ENCODE measurements at places on chromosomes 2 and 18.

- DNase-seq = no peak
These were observed 1568.6 kb upstream of the NXPH2 start for GRCh38 chr2:140348826-140349225.

- no peak for DNase-seq
These were observed 77.0 kb upstream of the SPOPL start for GRCh38 chr2:138424436-138425140.

GRCh38 chr2:197286805-197287595, 23.6 kb downstream of the ANKRD44 start:
- DNase-seq = no peak

GRCh38 chr18:23761941-23762340, 72.7 kb downstream of the LAMA3 start:
- DNase-seq = no peak

- DNase-seq = no peak
These were observed 28.2 kb downstream of the GREB1 start for GRCh38 chr2:11562011-11562410.

GRCh38 chr2:120948662-120949011, 213.0 kb downstream of the GLI2 start:
- no peak for DNase-seq

- DNase-seq = no peak
These were observed 8.5 kb downstream of the ZNF516 start for GRCh38 chr18:76486574-76486973.

- DNase-seq = no peak
These were observed 6.2 kb downstream of the HAUS1 start for GRCh38 chr18:46110406-46110805.

- DNase-seq = no peak
These were observed 264.2 kb downstream of the GBX2 start for GRCh38 chr2:235903782-235904584.

DNA sequence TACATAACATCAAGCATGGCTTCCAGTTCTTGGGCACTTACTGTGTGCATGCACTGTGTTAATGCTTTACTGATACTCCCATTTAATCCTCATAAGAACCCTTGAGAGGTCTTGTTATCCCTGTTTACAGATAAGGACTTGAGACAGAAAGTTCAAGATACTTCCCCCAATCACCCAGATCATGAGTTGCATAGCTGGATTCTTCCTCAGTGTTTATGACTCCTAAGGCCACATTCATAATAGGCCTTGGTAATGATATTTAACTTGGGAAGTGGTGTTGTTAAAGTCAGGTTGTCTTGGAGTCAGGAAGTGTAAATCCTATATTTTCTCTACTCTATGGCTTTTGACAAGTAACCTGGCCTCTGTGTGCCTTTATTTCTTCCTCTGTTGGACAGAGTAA, 22.7 kb downstream of the NOSTRIN start:
- no peak for DNase-seq

DNA sequence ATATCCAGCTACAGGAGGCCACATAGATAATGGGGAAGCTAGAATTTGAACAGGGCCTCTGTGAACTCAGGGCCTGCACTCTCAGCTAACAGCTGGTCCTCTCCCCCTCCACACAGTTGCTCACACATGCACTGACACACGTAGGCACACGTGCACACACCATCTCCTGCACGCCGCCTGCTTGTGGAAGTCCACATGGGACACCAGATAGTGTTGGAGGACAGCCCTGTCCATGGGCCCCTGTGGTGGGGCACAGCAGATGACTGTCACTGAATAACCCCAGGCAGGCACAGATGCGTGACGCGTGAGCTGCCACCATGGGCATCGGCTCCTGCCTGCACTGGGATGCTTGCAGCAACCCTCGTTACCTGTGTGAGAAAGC, 52.9 kb downstream of the ADI1 start:
- DNase-seq = no peak

GRCh38 chr2:41142478-41142877, 690.6 kb upstream of the SLC8A1 start:
- no peak for DNase-seq

- DNase-seq = no peak
These were observed 1116.2 kb downstream of the SUCLG1 start for GRCh38 chr2:83342860-83343329.

DNA sequence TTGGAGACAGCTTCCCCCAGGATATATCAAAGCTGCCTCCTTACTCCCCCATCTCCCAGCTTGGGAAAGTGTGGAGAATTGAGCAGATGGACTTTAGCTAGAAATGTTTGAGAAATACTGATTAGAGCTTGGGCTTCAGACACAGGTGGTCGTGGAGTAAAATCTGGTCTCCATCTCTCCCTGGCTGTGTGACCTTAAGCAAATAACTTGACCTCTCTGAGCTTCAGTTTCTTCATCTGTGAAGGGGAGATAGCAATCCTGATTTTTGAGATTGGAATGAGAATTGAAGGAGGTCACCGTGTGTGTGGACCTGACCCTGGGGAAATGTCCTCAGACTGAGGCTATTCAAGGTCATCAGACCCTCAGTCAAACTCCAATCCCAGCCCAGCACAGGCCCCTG, 3.6 kb downstream of the GNLY start:
- no peak for DNase-seq

DNA sequence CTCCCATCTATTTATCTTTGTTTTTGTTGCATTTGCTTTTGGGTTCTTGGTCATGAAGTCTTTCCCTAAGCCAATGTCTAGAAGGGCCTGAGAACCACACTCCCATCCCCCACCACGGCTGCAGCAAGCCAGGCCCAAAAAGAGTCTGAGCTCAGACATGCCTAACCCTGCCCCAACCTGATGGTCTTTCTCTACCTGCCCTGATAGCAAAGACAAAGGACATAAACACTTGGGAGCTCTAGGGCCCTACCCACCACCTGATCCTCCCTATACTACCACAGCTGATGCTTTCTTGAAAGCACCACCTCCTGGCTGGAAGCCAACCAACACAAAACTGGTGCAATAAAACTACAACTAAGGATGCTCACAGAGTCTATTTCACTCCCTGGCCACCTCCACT, 233.4 kb downstream of the WDR7 start:
- DNase-seq = no peak

GRCh38 chr2:128273469-128274081, 45.1 kb downstream of the HS6ST1 start:
- no peak for DNase-seq

DNA sequence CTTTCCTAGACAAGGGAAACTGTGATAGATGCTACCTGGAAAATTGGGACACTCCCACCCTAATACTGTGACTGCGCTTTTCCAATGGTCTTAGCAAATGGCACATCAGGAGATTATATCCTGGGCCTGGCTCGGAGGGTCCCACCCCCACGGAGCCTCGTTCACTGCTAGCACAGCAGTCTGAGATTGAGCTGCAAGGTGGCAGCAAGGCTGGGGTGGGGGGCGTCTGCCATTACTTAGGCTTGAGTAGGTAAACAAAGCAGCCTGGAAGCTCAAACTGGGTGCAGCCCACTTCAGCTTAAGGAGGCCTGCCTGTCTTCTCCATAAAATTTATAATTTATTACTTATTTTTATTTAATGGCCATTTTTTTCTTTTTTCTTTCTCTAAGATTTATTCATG, 802.1 kb upstream of the SLC39A10 start:
- no peak for DNase-seq

- DNase-seq = no peak
These were observed 121.9 kb downstream of the TNS1 start for GRCh38 chr2:217880891-217881290.

GRCh38 chr2:120810639-120811038, 75.0 kb downstream of the GLI2 start:
- no peak for DNase-seq

DNA sequence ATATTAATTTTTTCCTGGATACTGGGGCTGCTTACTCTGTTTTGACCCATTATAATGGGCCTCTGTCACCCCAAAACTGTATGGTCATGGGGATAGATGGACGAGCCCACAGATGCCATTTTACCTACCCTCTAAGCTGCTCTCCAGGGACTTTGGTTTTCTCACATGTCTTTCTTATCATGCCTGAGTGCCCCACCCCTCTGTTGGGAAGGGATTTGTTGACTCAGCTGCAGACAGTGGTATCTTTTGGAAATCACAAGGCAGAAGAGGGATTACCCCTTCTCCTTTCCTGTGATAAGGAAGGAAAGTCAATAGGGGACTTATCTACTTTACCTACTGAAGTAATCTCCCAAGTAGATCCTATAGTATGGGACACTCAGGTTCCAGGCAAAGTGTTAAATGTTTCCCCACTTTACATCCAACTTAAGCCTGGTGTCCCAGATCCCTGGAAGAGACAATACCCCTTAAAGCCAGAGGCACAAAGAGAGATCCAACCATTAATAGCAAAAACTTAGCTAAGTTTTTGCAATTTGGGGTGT, 182.7 kb downstream of the RNF152 start:
- DNase-seq = no peak

GRCh38 chr2:237714690-237715458, 83.7 kb upstream of the RBM44 start:
- no peak for DNase-seq

DNA sequence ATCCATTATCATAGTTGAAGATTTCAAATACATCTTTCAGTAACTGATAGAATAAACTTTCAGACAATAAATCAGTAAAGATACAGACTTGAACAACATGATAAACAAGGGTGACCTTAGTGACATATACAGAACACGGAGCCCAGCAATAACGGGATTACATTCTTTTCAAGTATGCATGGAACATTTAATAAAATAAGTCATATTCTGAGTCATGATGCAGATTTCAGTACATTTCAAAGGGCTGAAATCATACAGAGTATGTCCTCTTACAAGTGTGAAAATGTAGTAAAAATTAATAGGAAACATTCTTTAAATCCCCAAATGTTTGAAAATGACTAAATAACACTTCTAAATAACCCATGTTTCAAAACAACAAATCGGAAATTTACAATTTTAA, 17.2 kb upstream of the KLHL29 start:
- DNase-seq = no peak

- no peak for DNase-seq
These were observed 46.4 kb upstream of the INHBB start for GRCh38 chr2:120299561-120299960.

DNA sequence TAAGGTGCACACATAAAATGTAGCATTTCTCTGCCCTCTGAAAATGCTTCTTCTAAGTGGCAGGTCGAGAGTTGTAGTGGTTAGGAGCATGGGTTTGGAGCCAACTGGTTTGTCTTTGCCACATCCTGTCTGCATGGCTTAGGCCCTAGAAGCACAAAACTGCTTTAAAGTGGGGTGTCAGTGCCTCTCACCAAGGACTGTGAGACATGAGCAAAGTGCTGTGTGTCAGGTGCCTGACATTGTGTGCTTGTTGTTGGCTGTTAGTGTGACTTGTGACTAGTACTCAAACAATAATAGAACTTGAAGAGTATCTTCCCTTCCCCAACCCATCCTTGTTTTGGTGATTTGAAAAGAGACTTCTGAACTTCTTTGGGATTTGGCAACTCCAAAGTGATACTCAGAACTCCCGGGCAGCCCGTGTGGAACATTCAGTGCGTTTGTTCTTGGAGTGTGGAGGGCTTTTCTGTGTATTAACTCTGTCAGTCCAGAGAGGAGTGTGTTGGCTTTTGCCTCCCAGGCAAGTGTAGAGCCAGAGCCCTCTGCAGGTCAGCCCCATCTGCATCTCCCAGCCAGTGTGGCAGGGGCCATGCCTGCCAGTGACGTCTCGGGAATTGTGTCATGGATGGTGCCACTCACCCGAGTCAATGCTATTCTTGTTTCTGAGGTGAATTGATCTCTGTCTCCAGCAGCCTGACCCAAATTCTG, 5.0 kb downstream of the MGAT5 start:
- no peak for DNase-seq

- DNase-seq = no peak
These were observed 55.2 kb upstream of the REV1 start for GRCh38 chr2:99545066-99545465.

GRCh38 chr2:174198846-174199564, 49.3 kb downstream of the OLA1 start:
- no peak for DNase-seq

- DNase-seq = peak; percentile 88
These were observed at the start of the genes CEBPZ and NDUFAF7 for GRCh38 chr2:37231241-37232130. Gene CEBPZ (minus strand): TSS chr2:37231596. CDS start chr2:37231567, 29 bp downstream. Gene NDUFAF7 (plus strand): TSS chr2:37231658. CDS start chr2:37231706, 48 bp downstream.

- no peak for DNase-seq
These were observed 605.6 kb upstream of the SLC39A10 start for GRCh38 chr2:195051401-195051800.

DNA sequence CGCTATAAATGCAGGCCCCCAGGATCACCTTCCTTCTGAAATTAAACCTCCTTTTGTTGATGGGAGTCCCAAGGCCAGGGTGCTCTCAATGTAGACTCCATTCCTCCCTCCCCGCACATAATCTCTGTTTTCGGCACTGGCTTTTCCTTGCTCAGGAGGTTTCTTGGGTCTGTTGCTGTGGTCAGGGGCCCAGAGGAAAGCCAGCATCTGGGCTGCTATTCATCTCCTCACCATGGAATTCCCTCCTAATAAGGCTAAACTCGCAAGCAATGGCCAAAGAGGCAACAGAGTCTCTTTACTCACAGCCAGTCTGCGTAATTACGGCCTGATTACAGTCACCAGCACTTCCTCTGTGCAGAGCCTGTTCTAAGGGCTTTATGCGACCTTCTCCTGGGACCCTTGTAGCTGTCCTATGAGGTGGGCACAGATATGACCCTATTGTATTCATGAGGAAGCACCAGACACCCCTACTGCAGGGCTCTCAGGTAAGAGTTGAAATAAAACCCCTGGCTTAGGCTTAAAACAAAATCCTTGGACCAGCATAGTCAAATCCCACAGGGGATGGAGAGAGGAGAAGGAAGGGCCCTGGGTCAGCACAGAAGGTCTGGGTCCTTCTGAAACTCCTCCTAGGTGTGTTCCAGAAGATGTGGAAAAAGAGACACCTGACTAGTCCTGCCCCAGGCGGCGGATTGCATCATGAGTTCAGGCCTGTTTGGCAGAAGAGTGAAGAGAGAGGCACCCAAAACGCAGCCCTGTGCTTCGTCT, 105.0 kb upstream of the SH3BP4 start:
- DNase-seq = no peak

- DNase-seq = no peak
These were observed 65.9 kb downstream of the CDH20 start for GRCh38 chr18:61398961-61399705.

- DNase-seq = no peak
These were observed 71.9 kb downstream of the TNFRSF11A start for GRCh38 chr18:62396967-62397366.

- DNase-seq = no peak
These were observed 40.3 kb downstream of the ZEB2 start for GRCh38 chr2:144479659-144480058.

DNA sequence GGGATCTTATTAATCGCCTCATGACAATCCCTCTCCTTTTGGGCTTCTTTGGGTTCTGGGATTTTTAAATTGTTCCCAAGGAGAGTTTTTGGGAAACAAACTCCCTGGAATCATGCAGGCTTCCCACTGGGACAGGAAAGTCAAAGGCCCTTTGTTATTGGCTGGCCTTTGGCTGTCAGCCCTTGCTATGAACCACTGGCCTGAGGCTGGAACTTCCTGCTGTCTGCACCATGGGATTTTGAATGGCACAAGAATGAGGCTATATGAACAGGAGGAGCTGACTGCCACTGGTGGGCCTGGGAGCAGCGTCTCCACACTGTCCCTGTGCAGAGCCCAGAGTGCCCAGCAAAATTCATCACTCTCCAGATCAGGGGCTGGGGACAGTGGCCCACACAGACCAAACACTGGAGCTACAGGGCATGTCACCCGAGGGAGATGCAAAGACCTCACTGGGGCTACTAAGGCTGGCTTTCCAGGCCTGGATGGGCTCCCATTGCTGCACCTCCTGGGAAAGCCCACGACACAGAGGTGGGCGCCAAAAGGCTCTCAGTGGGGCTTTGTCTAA, 35.7 kb downstream of the STEAP3 start:
- no peak for DNase-seq

- DNase-seq = no peak
These were observed 6.1 kb upstream of the SERPINB8 start for GRCh38 chr18:63963615-63964256.

- no peak for DNase-seq
These were observed 19.4 kb upstream of the SOX11 start for GRCh38 chr2:5672749-5673144.
